ENCODE measurements at places on chromosomes 5 and 9.

GRCh38 chr5:153237671-153238332, 252.7 kb upstream of the GRIA1 start:
- DNase-seq: no peak

DNA sequence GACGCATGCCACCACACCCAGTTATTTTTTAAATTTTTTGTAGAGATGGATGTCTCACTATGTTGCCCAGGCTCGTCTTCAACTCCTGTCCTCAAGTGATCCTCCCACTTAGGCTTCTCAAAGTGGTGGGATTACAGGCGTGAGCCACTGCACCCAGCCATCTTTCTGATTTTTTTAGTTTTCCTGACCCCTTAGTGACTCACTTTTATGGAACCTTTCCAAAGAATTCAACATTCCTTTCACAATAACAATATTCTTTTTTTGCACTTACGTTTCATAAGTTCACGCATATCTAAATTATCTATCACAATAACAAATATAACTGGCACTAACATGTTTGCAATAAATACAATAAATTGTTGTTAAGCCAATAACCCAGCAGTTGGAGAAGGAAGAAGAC, 8.5 kb downstream of the ELOVL7 start:
- DNase-seq: no peak

DNA sequence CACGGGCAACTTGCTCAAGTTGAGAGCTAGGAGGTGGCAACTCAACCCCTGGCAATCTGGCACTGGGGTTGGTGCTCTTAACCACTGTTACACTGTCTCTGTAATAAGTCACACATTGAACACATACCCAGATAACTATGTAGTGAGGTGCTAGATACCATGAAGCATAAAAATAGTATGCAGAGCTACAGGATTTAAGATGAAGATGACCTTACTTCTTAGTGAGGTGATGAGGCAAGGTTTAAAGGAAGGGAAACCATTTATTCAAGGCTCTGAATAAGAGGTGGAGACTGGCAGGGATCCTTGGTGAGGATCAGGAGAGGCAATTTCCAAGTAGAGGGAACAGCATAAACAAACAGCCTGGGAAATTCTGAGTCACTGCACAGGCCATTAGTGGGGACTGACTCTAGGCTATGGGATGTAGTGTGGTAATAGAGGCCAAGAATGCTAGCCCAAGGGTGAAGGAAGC, 67.6 kb upstream of the NR3C1 start:
- no peak for DNase-seq

DNA sequence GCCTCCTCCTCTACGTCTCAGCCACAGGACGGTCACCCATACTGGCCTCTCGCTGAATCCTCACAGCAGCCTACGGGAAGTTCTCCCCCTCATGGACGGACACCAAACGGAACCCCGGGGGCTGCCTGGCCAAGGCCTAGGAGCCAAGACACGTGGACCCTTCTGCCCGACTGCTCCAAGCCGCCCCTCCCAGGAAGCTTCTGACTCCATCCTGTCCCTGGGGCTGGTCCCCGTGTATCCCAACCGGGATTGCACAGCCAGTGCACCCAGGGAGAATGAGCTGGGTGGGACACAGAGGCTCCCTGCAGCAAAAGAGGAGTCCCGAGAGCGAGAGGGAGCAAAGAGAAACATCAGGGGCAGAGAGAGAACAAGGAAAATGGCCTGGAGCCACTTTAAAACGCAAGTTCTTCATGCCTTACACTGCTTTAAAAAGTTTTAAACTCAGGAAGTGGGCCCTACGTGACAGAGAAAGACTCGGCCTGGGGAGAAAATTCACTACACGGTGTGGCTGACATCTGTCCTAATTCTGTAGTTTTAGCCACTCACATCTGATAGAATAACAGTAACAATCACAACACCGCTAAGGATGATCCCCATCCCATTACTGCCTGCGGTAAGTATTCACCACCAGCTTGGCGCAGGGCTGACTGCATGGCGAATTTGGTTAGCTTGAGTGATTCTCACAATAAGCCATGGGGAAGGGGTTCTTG, 3.0 kb downstream of the FAM78A start:
- no peak for DNase-seq

DNA sequence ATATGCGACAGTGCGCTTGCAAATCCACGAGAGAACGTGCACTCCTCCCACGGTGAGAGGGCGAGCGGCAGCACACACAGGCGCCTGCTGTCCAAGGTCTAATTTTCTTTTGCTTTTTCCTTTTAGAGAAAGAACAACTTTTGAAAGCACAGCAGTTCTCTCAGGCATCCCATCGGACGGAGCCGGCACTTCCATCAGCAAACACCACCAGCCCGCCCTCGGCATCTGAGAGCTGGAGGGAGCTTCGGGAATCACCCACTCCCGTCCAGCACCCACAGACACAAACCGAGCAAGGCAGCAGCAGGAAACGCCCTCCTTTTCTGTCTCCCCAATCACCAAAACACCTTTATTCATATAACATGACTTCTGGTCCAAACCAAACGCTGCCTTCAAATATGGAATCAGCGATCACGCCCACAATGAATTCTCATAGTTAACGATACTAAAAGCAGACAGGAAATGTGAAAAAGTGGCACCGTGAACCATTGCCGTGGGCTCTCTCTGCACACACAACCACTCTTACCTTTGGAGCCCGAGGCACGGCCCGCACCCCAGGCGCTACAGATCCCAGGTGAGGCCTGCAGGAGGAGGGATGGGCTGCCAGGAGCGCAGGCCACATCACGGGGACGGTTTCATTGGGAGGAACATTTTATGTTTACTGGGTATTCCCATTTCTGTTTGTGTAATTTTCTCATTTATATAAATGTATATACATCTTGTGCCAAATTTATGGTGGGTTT, 14.2 kb downstream of the LPCAT1 start:
- peak; percentile 10 for DNase-seq

DNA sequence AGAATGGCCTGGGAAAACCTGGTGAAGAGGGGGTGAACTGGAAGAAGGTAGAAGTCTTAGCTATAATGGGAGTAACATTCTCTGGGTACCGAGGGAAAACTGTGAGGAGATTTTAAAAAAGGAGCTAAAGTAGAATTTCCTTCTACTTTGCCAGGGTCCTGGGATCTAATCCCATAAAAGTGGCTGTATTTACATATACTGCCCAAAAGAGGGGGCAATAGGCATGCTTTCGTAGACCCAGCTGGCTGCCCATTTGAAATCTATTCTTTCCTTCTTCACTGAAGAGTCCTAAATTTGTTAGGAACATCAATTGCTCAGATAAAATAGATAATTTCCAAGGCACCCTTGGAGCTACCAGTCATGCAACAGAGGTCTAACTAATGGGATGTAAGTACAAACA, 159.2 kb downstream of the CDC42SE2 start:
- DNase-seq: no peak

GRCh38 chr5:150428106-150428876, 15.6 kb upstream of the CD74 start:
- DNase-seq: no peak

- no peak for DNase-seq
These were observed 359.3 kb downstream of the LRRC70 start for GRCh38 chr5:62937661-62938558.

DNA sequence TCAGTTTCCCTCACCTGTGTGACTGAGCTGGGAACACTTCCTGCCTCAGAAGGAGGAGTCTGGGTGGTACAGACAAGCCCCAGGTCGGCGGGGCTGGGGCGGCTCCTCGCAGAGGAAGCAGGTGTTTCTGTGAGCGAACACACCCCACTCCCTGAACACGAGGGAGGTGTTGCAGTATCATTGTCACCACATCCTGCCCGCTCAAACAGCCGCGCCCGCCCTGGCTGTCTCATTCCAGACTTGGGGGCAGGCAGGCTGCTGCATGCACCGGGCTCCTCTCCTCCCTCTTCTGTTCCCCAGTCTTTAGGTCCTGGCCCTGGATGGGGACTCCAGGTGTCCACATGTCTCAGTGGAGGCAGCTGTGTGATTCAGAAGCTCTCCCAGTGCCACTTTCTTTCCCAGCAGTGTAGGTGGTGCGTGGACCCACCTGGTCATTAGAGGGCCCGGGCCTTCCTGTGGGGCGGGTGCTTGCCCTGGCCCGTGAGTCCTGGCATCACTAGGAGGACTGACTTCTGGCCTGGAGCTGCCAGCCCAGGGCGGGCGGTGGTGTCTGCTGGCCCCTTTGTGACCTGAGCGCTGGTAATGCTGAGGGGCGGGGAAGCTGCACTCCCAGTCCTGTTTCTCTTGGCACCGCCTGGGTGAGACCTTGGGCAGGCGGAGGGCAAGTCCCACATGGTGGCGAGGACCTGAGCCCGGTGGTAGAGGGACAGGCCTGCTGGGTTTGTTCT, 18.3 kb upstream of the PHYHD1 start:
- no peak for DNase-seq

DNA sequence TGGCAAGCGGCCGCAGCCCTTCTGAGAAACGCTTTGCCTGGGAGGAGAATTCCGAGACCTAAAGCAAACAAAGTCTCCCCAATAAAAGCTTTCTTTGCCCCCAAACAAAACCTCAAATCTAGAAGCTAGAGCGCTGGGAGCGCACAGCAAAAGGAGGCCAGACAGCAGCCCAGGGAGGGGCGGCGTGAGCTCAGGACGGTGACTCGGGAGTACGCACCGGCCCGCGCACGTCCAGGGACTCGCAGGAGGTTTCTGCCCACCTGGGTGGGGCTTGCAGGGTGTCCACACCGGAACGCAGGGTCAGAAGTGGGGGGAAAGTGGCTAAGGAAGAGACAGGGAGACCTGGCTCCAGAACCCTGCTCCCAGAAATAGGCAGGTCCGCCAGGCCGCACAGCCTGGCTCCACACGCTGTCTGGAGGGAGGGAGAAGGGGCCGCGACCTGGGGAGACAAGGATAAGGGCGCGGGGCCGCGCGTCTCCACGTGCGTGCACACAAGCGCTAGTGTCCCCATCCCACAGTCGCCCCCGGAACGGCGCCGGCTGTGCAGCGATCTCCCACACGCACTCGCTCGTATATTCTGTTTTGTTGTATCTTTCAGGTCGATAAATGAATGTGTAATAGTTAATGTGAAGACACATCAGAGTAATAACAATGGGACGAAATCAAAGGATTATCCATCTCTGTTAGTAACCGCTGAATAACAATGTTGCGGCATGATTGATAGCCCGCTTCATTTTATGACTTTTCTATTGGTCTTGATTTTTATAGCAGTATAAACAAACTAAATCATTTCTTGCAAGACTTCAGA, 2.3 kb upstream of the OTP start:
- no peak for DNase-seq

GRCh38 chr5:34598177-34598794, 57.8 kb upstream of the RAI14 start:
- DNase-seq: no peak

- DNase-seq: no peak
These were observed 203.7 kb upstream of the MSX2 start for GRCh38 chr5:174520420-174521396.

DNA sequence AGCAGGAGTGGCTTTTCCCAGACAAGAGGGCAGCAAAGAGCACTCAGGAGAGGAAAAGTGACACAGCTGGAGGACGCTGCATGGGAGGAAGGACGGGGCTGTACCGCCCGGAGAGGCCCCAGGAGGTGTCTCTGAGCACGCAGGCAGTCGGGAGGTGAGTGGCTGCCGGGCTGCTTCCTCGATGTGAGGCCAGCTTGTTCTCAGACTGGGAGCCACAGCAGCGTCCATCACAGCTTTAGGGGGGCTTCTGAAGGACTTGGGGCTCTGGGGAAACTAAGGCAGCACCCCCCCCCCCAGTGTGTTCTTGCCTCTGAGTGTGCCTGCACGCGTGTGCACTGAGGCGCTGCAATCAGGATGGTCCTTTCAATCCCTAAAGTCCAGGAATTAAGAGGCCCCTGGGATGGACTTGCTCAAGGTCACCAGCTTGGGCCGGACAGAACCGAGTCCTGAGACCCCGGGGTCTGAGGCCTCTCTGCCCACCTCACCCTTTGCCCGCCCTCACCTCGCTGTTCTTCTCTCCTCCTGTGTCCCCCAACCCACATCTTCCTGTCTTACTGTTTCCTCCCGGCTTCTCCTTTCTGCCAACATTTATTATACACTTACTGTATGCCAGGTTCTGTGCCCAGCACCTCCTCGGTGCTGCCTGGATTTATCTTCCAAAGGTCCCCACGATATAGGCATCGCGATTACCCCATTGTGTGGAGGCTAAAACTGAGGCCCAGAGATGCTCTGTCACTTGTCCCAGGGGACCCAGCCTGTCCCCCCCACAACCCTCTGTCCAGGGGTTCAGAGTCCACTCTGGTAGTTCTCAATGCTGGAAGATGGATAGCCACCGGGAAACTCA, 32.9 kb downstream of the FAM163B start:
- no peak for DNase-seq

DNA sequence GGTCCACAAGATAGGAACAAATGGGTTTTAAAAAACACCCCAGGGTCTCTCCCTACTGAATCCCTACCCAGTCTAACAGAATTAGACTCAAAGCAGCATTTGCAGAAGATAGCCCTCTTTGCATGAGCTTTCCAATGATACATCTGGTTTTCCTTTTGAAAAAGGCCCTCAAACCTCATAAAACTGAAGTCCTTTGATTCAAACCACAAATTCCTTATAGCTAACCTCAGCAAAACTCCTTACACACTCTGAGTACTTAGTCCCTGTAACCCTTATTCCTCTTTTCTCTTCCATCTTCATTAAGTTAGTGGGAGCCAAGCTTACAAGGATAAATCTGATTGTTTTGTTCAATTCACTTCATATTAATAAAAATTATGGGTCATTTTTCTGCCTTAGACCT, 90.5 kb upstream of the TNC start:
- DNase-seq: no peak

- no peak for DNase-seq
These were observed at the start of gene IDNK for GRCh38 chr9:83622939-83623678. TSS of gene IDNK (plus strand) at chr9:83623143. CDS start at chr9:83623172, 29 bp downstream.

- no peak for DNase-seq
These were observed 224.5 kb downstream of the BNC2 start for GRCh38 chr9:16645970-16646369.

DNA sequence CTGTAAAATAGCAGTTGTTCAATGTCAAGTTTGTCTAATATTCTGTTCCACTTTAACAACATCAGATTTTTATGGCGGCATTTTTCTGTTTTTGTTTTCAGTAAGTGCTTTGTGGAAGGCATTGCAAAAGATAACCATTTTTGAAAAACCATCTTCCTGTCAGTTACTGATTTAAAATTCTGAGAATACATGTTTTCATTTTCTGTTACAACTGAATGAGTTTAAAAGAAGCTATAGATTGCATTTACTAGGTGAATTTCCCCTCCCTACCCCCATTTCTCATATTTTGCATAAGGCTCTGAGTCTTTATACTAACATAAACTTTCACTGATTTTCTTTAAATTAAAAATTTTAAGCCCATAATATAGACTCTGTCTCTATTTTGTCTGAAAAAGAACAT, 4.6 kb upstream of the ERAP2 start:
- no peak for DNase-seq

GRCh38 chr9:113947941-113948340, 71.8 kb downstream of the ZNF618 start:
- DNase-seq: no peak

DNA sequence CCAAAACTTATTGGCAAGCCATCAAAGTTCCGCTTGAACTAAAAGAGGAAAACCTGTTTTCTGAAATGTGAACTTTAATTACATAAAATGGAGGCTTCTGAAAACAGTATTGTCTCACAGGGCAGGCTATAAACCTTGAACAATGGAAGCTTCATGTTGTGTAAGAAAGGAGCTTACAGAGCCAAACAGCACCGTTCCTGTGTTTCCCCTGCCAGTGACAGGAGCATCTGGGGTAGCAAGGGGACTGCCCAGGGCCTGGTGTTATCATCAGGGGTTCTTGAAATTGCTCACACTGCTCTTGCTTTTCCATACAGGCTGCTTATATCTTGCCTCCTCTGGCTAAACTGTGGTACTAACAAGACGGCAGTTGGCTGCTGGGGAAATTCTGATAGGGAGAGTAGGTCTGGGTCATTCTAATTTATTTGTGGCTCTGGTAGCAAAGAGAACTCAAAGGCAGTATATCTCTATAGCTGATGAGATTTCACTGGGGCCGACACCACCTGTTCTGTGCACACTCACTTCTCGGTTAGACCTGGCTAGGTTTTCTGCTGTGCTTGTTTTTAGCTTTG, 40.4 kb downstream of the BASP1 start:
- no peak for DNase-seq
